ENCODE measurements at places on chromosomes 12 and 14.

DNA sequence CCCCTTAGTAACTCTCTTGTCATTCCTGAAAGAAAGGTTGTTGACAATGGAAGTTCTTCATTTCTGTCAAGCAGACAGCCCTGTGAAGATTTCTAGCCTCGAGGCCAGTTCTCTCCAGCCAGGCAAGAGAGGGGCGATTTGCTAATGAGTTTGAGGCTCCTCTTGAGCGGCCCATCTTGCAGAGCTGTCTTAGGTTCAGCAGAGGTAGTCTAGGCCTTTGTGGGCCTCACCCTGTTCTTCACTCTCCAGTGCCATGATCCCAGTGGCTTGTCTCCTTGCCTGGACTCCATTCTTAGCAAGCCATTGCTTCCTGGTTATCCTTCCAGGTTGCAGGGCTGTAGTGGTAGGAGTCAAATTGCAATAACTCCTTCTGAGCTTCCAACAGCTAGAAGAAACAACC lies 9.7 kb downstream of the TPH2 start:
- DNase-seq = no peak

- no peak for DNase-seq
Measured at GRCh38 chr14:33999771-34000291, 49.0 kb upstream of the EGLN3 start.

- no peak for DNase-seq
Measured at GRCh38 chr12:88918161-88918560, 337.9 kb upstream of the KITLG start.

- DNase-seq = no peak
Measured at GRCh38 chr14:101233021-101233366, 328.3 kb upstream of the DIO3 start.

DNA sequence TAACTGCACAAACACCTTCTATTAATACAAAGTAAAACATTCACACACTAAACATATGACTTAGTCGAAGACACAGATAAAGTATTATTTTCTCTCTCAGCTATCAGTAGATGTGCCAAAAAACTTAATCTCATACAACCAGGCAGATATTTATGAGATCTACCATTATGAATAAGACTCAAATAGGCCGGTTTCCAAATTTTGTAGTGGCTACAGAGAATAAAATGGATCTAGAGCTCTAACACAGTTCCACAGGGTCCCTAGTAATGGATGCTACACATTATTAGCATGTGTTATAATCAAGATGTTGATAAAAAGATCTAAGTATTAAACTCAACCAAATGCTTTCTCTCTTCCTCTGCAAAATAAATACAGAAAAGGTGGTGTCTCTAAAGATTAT lies 10.4 kb downstream of the SAV1 start:
- no peak for DNase-seq

- no peak for DNase-seq
Measured at GRCh38 chr14:88929656-88930436, 105.4 kb downstream of the TTC8 start.

GRCh38 chr12:5505116-5505515 lies 73.2 kb downstream of the NTF3 start:
- no peak for DNase-seq

GRCh38 chr14:78448164-78449094 lies 278.3 kb downstream of the NRXN3 start:
- no peak for DNase-seq

- no peak for DNase-seq
Measured at GRCh38 chr12:107373238-107373809, 280.0 kb upstream of the CRY1 start.
